ENCODE measurements at places on chromosomes 7 and 10. TPM values are rescaled to one million over a fixed set of nuclear protein-coding genes. Genes with fewer than 3 reads are reported as not detected.

The DRGX gene
- total RNA-seq, result not detected

The INHBA gene
- total RNA-seq, result not detected

The RHBDD2 gene
- total RNA-seq, result 194 TPM

The TPK1 gene
- 38.8 TPM for total RNA-seq

The GHRHR gene
- total RNA-seq, result not detected

The AMPH gene
- total RNA-seq, result not detected

The SORCS3 gene
- not detected for total RNA-seq

The CFAP43 gene
- total RNA-seq, result not detected

DNA sequence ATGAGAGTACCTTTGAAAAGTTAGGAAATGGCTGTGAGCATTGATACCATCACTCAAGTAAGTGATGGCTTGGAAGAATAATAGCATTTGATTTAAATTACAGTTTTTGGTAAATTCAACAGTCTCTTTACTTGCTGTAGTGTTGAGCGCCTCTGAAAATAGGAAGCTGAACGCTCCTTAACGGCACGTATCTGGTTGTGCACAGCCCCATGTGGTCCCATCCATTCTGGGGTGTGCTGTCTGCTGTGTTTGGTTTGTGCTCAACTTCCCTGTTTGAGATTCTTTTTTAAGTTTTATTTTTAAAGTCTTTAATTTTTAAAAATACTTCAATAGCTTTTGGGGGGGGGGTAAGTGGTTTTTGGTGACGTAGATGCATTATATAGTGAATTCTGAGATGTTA is 51.5 kb downstream of the DNAJB6 start:
- no peak for DNase-seq

DNA sequence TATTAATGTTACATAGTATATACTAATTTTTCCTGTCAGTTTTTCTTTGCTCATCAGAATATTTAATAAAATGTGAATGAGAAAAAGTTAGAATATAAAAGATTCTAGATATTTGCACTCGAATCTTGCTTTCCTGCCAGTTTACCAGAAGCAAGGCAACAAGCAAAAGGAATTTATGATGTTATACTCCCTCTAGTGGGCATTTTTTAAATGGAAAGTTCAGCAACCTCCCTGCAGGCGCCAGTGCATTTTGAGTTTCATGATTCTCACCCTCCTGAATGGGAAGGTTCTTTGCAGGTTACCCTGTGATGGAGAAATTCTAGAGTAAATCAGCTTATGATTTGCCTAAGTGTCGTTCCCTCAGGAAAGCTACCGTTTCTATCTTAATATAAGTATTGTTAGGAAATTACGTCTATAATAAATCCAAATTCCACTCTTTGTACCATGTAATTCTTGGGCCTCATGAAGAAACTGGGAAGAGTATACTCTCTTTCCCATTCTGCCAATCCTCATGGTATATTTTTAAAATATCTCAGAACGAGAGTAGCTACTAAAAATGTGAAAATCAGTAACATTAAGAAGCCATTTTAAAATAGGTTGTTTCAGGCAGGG is 350.0 kb downstream of the CRPPA start:
- peak; percentile 42 for DNase-seq

- no peak for DNase-seq
Measured at GRCh38 chr10:87799860-87800259, 18.2 kb downstream of the ATAD1 start.

- no peak for DNase-seq
Measured at GRCh38 chr7:128399991-128400390, 9.8 kb downstream of the IMPDH1 start.

GRCh38 chr10:94006591-94007550 is 13.1 kb downstream of the PLCE1 start:
- no peak for DNase-seq

DNA sequence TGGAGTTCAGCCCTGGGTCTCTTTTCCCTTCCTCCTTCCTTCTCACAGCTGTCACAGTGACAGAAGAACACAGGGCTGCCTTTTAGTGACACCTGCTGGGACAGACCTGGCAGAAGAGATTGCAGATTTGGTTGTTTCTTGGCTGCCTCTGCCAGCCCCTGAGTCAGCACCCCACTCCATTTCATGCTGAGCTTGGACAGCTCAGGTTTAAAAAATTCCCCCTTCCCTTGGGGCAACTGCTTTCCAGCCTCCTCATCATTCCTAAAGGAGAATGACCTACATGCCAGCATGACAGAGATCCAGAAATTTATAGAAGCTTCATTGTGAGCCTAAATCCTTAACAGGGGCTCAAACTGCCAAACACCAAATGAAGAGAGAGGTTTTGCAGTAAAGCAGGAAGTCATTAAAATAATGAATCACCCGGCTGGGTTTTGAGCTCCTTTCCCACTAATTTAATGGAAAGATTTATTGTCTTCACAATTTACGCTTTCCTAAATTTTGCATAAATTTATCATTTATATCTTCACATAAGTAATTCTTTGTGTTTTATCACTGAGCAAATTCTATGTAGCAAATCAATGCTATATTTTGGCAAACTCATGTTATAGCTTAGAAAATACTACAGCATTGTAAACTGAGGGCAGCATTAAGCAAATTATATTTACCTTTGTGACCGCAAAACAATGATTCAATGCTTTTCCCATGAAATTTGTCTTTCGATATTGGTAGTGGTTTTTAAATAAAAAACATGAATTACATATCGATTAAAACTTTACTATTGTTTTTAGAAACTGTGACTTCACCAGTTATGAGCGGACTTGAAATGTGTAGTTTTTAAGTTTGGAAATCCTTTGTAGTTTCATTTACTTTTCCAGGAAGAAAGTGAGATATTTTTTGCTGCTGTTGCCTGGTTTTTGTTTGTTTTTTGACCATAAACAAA is 399.5 kb upstream of the ANKRD30A start:
- no peak for DNase-seq

- no peak for DNase-seq
Measured at GRCh38 chr7:97025130-97025499, 484 bp upstream of the DLX5 start.

GRCh38 chr7:13115157-13115772 is 427.8 kb downstream of the ARL4A start:
- DNase-seq, result no peak

GRCh38 chr7:35722054-35722849 is 27.3 kb upstream of the HERPUD2 start:
- DNase-seq, result no peak

- DNase-seq, result no peak
Measured at GRCh38 chr7:19304086-19304485, 158.9 kb upstream of the FERD3L start.

- no peak for DNase-seq
Measured at GRCh38 chr10:71718165-71718698, 1.3 kb downstream of the C10orf105 start.

DNA sequence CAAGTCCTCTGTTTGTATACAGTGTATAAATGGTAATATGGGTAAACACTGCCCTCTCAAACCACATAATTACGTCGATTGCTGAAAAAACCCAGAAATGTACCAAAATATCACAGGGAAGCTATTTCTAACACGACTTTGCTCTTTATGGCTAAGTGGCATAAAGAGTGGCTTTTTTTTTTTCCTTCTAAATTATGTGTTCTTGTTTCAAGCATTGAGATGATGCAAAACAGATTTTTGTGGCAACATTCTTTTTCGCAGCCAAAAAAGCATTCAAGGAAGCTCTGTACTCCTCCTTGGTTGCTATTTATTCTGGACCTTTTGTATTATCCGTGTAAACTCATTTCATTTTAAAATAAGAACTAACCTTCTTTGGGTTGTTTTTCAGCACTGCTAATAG is 138.9 kb downstream of the VTI1A start:
- no peak for DNase-seq

GRCh38 chr7:361680-362401 is 71.9 kb downstream of the FOXL3 start:
- DNase-seq, result no peak

DNA sequence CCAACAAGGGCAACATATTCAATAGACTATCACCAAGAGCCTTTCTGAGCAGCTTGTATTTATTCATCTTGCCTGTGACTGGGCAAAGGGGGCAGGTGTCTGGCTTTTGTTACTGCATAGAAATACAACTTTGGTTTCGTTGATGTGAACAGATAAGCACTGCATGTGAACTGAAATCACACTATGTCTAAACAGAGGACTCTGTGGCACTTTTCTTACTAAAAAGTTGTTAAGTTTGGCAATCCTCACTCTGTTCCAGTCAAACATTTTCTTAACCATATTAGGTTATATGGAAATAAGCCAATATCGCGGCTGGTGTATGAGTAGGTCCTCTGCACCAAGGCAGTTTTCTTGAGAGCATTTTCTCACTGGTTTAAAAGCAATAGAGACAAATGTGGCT is 48.5 kb downstream of the CALD1 start:
- DNase-seq, result no peak
